ENCODE measurements at places on chromosomes 1 and 21.

GRCh38 chr1:212542761-212543187, 65.8 kb upstream of the ATF3 start:
- no peak for DNase-seq

DNA sequence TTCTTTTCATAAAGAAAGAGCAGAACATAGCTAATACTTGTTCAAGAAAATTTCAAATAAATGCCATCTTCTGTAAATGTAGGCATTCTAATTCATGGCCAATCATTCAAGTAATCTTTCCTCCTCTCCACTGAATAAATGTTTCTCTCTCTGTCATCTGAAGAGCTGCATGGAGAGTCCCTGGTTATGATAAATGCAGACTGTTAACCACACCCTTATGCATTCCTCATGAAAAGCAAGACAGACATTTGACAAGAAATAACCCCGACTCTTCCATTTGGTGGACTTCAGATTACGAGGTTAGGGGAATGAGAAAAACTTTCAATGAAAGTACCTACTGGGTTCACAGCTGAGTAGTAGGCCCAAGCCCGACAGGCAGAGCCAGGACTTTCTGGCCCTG, 44.7 kb upstream of the SLC19A2 start:
- DNase-seq = no peak

DNA sequence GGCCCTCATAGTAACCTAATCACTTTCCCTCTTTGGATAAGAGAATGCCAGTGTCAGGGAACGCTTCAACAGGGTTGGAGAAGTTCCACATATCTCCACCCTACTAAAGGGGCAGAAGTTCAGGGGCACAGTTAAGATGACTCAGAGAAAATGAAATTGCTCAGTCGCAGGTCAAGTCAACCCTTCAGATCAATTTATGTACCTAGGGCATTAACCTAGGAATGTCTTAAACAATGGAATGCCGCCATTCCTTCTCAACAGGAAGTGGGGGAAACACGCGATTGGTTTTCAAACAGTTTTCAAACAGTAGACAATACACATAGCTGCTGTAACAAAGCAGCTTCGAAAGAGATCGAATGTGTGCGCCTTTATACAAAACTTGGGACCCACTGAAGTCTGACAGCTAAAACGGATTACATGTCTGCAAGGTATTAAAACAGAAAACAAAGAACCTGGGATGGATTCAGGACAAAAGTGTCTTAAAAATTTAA, 897 bp downstream of the SLC25A24 start:
- DNase-seq = no peak

DNA sequence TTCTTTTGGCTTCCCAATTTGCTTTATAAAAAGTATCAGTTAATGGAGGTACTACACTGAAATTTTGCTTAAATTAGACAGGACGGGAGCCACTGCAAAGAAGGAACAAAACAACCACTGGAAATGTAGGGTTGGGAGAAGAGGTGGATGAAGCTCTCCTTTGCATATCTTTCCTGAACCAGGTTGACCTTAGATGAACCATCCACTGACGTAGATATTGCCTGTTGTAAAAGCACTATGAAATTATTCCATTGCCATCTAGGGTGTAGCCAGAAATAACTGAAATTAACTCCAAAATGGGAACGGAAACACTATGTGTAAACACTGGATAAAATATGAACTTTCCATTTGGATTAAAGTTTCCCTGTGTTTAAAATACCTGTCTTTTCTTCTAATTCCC, 1.2 kb upstream of the ABL2 start:
- no peak for DNase-seq
